ENCODE measurements at places on chromosomes 13 and 19.

GRCh38 chr13:76019421-76020044 is 383.4 kb downstream of the LMO7 start:
- no peak overlapping the region for H3K4me3 ChIP-seq
- H3K36me3 ChIP-seq, result no peaks in the 10 kb centered on the region
- no peaks in the 10 kb centered on the region for H3K4me1 ChIP-seq

GRCh38 chr19:17616961-17617806 is 61.7 kb downstream of the COLGALT1 start:
- peaks cover 41% of the 10 kb centered on the region for H3K27me3 ChIP-seq
- no peak for DNase-seq
- no peaks in the 10 kb centered on the region for H3K36me3 ChIP-seq
- peaks cover 6% of the 10 kb centered on the region for H3K4me1 ChIP-seq
- no peak overlapping the region for H3K4me3 ChIP-seq

DNA sequence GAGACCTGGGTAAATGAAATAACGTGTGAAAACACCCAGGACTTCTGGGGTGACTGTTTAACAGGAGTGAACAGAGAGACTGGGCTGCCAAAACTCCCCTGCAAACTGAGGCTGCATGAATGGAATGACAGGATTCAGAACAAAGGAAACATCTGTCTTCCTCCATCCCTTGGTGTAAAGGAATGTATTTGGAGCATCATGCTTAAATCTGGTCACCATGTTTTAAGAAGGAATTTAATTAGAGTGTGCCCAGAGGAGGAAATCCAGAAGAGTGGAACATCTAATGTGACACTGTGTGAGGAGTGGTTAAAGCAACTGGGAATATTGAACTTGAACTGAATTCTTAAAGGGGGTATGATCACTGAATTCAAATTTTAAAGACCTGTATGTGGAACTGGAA is 437.2 kb downstream of the LIG4 start:
- no peaks in the 10 kb centered on the region for H3K36me3 ChIP-seq
- no peaks in the 10 kb centered on the region for H3K4me1 ChIP-seq
- H3K27ac ChIP-seq, result no peak overlapping the region
- no peak overlapping the region for H3K4me3 ChIP-seq

DNA sequence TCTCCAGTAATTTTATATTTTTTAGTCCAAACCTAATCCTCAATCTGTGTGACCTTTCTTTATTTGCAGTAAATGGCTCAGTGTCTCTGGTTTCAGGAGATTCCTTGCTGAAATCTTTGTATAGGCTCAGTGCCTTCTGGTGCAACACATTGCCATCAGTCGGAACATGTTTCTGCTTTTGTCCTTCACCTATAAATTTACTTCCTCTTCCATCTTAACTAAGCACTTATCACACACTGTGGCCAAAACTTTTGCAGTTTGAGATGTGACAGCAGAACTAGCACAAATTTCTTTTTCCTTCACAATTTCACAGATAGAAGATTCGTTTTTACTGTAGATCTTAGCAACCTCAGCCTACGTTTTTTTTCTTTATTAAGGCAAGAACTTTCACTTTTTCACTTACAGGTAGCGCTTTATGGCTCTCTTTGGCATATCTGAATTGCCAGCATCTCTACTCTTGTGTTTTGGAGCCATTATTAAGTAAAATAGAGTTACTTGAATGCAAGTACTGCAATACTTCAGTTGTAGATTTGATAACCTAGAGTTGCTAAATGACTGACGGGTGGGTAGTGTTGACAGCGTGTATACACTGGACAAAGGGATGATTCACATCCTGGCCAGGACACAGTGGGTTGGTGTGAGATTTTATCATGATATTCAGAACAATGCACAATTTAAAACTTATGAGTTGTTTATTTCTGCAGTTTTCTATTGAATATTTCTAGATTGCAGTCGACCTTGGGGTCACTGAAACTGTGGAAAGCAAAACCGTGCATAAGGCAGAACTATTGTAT is 44.3 kb downstream of the NDFIP2 start:
- H3K27ac ChIP-seq, result no peak overlapping the region
- H3K4me1 ChIP-seq, result peaks cover 9% of the 10 kb centered on the region
- H3K27me3 ChIP-seq, result no peaks in the 10 kb centered on the region
- no peak for DNase-seq

GRCh38 chr13:48731957-48732569 is 78.3 kb downstream of the CYSLTR2 start:
- peaks cover 2% of the 10 kb centered on the region for H3K27me3 ChIP-seq
- no peaks in the 10 kb centered on the region for H3K36me3 ChIP-seq
- DNase-seq, result peak; percentile 75
- peak overlapping the region; percentile 49 for H3K4me3 ChIP-seq
- H3K27ac ChIP-seq, result no peak overlapping the region

DNA sequence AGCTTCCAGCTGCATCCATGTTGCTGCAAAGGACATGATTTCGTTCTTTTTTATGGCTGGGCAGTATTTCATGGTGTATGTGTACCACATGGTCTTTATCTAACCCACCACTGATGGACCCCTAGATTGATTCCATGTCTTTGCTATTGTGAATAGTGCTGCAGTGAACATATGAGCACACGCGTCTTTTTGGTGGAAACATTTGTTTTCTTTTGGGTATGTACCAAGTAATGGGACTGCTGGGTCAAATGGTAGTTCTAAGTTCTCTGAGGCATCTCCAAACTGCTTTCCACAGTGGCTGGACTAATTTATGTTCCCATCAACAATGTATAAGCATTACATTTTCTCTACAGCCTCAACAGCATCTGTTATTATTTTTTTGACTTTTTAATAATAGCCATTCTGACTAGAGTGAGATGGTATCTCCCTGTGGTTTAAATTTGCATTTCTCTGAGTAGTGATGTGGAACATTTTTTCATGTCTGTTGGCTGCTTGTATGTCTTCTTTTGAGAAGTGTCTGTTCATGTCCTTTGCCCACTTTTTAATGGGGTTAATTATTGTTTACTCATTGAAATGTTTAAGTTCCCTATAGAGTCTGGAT is 6.8 kb upstream of the UBE2L5 start:
- no peak for DNase-seq
- no peak overlapping the region for H3K27ac ChIP-seq
- no peaks in the 10 kb centered on the region for H3K27me3 ChIP-seq
- H3K36me3 ChIP-seq, result no peaks in the 10 kb centered on the region
- H3K4me3 ChIP-seq, result no peak overlapping the region

- DNase-seq, result no peak
- peak overlapping the region; percentile 86 for H3K27ac ChIP-seq
- no peaks in the 10 kb centered on the region for H3K27me3 ChIP-seq
- peaks cover 4% of the 10 kb centered on the region for H3K36me3 ChIP-seq
These were observed 858 bp upstream of the USP12 start for GRCh38 chr13:27172495-27172842.

DNA sequence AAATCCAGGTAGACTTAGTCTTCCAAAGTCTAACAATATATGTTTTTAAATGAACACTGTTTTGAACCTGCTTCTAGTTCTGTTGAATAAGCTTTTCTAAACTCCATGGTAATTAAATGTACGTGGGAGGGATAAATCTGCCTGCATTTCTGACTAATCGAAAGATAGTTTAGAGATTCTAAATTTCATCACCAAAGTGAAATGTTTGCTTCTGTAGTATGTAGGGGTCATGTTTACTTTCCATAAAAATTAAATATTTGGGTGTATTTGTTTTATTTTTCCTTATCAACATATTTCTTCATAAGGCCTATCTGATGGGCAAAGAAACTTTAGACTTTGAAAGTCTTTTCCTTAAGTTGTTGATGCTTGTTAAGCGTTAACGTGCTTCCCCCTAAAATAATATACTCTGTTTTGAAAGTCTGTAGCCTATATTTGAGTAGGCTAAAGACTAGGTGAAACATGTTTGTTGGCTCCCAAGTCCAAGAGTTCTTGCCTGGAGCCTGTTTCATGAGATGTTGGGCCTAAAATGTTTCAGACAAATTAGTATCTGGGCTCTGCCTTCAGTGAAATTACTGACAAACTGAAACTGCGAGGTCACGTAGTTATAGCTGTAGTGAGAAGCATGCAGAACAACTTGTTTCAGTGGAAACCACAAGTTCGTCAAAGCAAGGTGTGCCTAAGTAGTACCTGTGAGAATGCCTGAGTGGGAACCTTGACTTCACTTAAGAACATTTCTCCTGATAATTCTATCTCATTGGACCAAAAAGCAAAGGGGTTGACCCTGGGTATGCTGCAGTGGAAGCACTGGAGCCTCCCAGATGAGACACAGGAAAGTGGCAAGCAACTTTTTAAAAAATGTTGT is 126.2 kb downstream of the LMO7 start:
- H3K36me3 ChIP-seq, result no peaks in the 10 kb centered on the region
- peak; percentile 10 for DNase-seq
- peak overlapping the region; percentile 86 for H3K27ac ChIP-seq
- H3K27me3 ChIP-seq, result no peaks in the 10 kb centered on the region
- H3K4me1 ChIP-seq, result peaks cover 72% of the 10 kb centered on the region

- H3K36me3 ChIP-seq, result no peaks in the 10 kb centered on the region
- peaks cover 58% of the 10 kb centered on the region for H3K27me3 ChIP-seq
- no peak overlapping the region for H3K27ac ChIP-seq
These were observed 27.9 kb upstream of the ONECUT3 start for GRCh38 chr19:1725100-1726064.

- peaks cover 22% of the 10 kb centered on the region for H3K4me1 ChIP-seq
- peaks cover 3% of the 10 kb centered on the region for H3K36me3 ChIP-seq
- peak; percentile 18 for DNase-seq
These were observed 3.2 kb downstream of the CCNP start for GRCh38 chr19:40223135-40223822.

GRCh38 chr13:76820759-76821158 is 65.4 kb downstream of the KCTD12 start:
- peaks cover 12% of the 10 kb centered on the region for H3K27me3 ChIP-seq
- H3K4me1 ChIP-seq, result no peaks in the 10 kb centered on the region
- no peak overlapping the region for H3K27ac ChIP-seq
- no peak overlapping the region for H3K4me3 ChIP-seq
- no peak for DNase-seq

- H3K27me3 ChIP-seq, result no peaks in the 10 kb centered on the region
- no peak overlapping the region for H3K4me3 ChIP-seq
- no peaks in the 10 kb centered on the region for H3K36me3 ChIP-seq
- peaks cover 16% of the 10 kb centered on the region for H3K4me1 ChIP-seq
- DNase-seq, result no peak
These were observed 88.6 kb upstream of the MYCBP2 start for GRCh38 chr13:77415253-77416071.

DNA sequence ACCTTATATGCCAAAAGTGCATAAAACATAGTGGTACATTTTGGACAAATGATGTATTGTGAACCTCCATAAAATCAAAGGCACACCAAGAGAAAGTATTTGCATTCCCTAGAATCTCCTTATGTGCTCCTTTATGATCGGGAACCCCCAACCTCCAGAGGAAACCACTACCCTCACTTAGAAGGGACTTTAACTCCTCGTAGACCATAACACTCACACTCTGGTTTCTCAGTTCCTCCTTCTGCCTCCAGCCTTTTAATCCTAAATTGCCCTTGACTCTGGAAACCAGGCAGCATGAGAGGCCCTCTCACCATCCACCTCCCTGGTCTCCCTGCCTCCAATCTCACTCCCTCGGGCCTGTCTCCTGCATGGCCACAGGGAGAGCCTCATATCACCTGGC is 9.8 kb upstream of the KCNN4 start:
- no peak overlapping the region for H3K27ac ChIP-seq
- H3K36me3 ChIP-seq, result no peaks in the 10 kb centered on the region
- DNase-seq, result no peak
- peaks cover 15% of the 10 kb centered on the region for H3K27me3 ChIP-seq

DNA sequence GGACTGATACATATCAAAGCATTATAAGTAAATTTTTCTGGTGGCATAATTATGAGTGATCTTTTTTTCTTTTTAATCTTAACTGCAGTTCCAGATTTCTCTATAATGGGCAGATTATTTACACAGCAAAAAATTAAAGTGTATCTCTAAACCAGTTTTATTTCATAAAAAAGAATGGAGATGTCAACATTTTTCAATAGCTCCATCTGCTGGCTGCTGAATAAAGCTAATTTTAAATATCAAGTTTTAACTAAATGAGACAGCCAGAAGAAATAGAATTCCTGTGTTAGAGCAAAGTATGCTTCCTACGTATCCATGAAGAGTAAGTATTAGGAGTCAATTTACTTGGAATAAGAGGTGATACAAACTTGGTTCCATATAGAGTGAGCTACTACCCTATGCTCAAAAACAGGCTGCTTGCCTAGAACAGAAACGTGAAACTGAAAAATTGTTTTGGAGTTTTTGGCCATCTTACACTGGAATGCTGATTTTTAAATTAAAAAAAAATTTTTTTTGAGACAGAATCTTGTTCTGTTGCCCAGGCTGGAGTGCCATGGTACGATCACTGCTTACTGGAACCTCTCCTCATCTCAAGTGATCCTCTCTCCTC is 5.0 kb upstream of the PDS5B start:
- no peak for DNase-seq
- H3K4me1 ChIP-seq, result peaks cover 7% of the 10 kb centered on the region
- peaks cover 4% of the 10 kb centered on the region for H3K27me3 ChIP-seq

DNA sequence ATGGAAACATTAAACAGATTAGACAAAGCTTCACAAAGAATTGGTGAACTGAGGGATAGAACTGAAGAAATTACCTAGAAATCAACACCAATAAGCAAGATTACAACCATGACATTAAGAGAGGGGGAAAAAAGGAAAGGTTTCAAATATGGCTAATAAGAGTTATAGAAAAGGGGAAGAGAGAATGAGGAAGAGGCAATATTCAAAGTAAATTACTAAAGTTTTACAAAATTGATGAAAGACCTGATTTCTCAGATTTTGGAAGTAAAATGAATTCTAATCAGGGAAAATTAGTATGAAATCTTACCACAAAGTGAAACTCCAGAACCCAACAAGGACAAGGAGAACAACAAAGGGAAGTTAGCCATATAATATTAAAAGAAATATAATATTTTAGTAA is 187.4 kb downstream of the NBEA start:
- no peak for DNase-seq
- H3K36me3 ChIP-seq, result no peaks in the 10 kb centered on the region
- H3K4me3 ChIP-seq, result no peak overlapping the region
- H3K27ac ChIP-seq, result no peak overlapping the region
- no peaks in the 10 kb centered on the region for H3K4me1 ChIP-seq

GRCh38 chr19:524062-524674 is 7.4 kb upstream of the CDC34 start:
- H3K27me3 ChIP-seq, result peaks cover 4% of the 10 kb centered on the region
- H3K36me3 ChIP-seq, result no peaks in the 10 kb centered on the region
- no peak for DNase-seq
- H3K4me3 ChIP-seq, result no peak overlapping the region

GRCh38 chr19:55247621-55248099 is 11.2 kb downstream of the PPP6R1 start:
- H3K4me1 ChIP-seq, result peaks cover 41% of the 10 kb centered on the region
- H3K4me3 ChIP-seq, result no peak overlapping the region
- no peaks in the 10 kb centered on the region for H3K27me3 ChIP-seq
- H3K36me3 ChIP-seq, result peaks cover 21% of the 10 kb centered on the region
- no peak for DNase-seq

GRCh38 chr19:43624933-43625332 is 5.5 kb upstream of the ZNF428 start:
- DNase-seq, result peak; percentile 88
- H3K36me3 ChIP-seq, result no peaks in the 10 kb centered on the region
- no peak overlapping the region for H3K4me3 ChIP-seq
- no peak overlapping the region for H3K27ac ChIP-seq
- H3K27me3 ChIP-seq, result peaks cover 2% of the 10 kb centered on the region

GRCh38 chr13:37686501-37686900 is 87.9 kb upstream of the POSTN start:
- H3K4me3 ChIP-seq, result no peak overlapping the region
- H3K27ac ChIP-seq, result no peak overlapping the region
- H3K4me1 ChIP-seq, result no peaks in the 10 kb centered on the region
- no peaks in the 10 kb centered on the region for H3K27me3 ChIP-seq
- H3K36me3 ChIP-seq, result no peaks in the 10 kb centered on the region
- DNase-seq, result no peak

GRCh38 chr13:94712287-94712811 is at the start of gene SOX21:
Gene SOX21, minus strand, starts transcription at chr13:94712545. Its CDS starts 496 bp downstream, at chr13:94712049.
- peaks cover 21% of the 10 kb centered on the region for H3K4me1 ChIP-seq
- no peaks in the 10 kb centered on the region for H3K36me3 ChIP-seq
- H3K4me3 ChIP-seq, result peak within 1 kb of the TSS; percentile 52
- no peak for DNase-seq
- no peak within 1 kb of the TSS for H3K27ac ChIP-seq
